Activated naive CD4-positive, alpha-beta T cell treated with anti-CD3 and anti-CD28 coated beads, Interleukin-2, amount 50 U/mL, for 72 hours (primary cell): ENCODE measurements at places on chromosomes 6 and 20. TPM values are rescaled to one million over a fixed set of nuclear protein-coding genes. Genes with fewer than 3 reads are reported as not detected.

Gene CCN6
- not detected for total RNA-seq

Gene BPI
- total RNA-seq: not detected

Gene TBXT
- not detected for total RNA-seq

Gene SYNJ2
- total RNA-seq: 51.7 TPM

Gene PI3
- not detected for total RNA-seq

Gene ADGRG6
- total RNA-seq: 2.7 TPM

Gene DLL1
- 1.1 TPM for total RNA-seq

DNA sequence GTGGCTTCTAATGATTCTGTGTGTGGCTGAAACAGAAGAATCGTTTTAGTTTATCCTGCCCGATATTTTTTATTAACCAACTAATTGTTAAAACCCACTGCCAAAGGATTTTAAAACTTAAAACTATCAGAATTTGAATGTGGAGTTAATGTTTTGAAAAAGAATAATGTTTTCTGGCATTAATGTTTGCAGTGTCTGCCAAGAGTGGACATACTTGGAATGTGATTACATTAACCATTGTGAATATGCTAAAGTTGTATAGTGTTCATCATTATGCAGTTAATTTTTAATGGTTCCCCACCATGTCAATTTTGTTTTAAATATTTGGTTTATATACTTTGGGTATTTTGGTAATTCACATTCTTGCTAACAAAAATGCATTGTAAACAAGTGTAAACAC, 24.4 kb downstream of the DCBLD1 start:
- no peak for DNase-seq

DNA sequence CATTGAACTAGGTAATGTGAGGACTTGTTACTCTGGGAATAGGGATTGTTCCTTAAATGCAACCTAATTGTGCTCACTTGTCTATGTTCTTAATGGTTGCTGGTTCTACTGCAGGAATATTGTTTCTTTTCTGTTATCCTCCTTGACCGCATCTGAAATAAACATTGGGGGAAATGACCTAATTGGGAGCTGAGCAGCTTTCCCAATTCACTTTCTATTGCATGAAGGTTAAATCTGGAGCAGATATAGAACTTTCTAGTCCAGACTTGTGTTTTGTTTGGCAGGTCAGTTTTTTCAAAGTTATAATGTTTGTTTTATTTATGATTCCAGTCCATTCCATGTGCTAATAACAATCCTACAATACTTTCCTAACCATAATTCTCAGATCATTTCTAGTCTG, 981.0 kb upstream of the CITED2 start:
- no peak for DNase-seq

GRCh38 chr6:4180652-4181255, 45.4 kb upstream of the ECI2 start:
- DNase-seq: no peak

DNA sequence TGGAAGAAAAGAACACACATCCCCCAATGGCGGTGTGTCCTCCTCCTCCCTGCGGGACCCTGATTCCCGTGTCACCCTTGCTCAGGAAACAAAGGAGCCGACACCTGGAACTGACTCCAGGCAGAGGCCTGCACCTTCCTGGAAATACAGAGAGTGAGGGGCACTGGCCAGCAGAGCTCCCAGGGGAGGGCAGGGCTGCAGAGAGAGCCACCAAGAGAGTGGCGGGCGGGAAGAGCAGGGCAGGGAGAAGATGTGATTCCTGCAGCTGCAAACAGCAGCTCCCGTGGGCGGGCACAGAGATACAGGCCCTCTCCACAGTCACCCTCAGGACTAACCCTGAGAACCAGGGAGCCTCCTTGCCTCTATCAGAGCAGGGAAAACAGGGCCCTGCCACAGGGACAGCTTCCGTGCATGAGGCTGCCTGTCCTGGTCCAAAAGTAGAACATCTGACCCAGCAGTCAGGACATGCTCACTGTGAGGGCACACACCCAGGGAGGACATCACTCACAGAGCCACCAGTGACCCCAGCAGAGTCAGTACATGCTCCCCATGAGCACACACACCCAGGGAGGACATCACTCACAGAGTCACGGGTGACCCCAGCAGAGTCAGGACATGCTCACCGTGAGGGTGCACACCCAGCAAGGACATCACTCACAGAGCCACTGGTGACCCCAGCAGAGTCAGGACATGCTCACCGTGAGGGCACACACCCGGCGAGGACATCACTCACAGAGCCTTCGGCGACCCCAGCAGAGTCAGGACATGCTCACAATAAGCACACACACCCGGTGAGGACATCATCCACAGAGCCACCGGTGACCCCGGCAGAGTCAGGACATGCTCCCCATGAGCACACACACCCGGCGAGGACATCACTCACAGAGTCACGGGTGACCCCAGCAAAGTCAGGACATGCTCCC, 193.1 kb downstream of the DLL1 start:
- DNase-seq: peak; percentile 39

DNA sequence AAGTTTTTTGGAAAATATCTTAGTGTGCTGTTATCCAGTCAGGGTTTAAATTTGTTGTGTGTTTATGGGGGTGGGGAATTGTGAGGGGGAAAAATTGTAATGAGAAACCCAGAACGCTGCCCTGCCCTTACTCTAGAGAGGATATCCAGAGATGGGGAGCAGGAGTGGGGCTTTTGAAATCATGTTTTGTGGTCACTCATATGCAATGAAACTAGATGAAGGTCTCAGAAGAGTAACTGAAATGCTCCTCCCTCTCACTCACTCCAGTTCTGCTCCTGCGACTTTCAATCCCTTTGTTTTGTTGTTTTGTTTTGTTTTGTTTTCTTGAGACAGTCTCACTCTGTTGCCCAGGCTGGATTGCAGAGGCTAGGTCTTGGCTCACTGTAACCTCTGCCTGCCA, 100.0 kb downstream of the CRYBG1 start:
- DNase-seq: no peak

DNA sequence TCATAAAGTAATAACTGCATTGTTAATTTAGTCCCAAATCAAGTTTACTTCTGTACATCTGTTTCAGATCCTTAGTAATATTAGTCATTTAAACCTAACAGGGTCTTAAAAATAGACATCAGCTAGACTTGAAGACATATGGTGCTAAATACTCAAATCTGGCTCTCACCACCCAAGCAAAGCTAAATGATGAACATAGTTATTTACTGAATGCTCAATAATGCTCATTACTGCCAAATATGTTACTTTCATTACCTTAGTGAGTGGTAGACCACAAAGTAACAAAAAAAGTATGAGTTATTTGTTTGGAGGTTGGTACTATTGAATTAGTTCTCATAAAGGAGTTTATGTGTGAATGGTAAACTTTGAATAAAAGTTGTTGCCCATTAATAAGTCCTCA, 502.1 kb downstream of the PKHD1 start:
- DNase-seq: no peak

- no peak for DNase-seq
Measured at GRCh38 chr6:114690625-114691024, 347.8 kb upstream of the HS3ST5 start.

- no peak for DNase-seq
Measured at GRCh38 chr20:53828682-53829254, 235.1 kb upstream of the ZNF217 start.

GRCh38 chr6:83921315-83921714, 61.8 kb downstream of the CYB5R4 start:
- no peak for DNase-seq

- DNase-seq: no peak
Measured at GRCh38 chr6:26215585-26216358, 128.5 kb downstream of the HFE start.

DNA sequence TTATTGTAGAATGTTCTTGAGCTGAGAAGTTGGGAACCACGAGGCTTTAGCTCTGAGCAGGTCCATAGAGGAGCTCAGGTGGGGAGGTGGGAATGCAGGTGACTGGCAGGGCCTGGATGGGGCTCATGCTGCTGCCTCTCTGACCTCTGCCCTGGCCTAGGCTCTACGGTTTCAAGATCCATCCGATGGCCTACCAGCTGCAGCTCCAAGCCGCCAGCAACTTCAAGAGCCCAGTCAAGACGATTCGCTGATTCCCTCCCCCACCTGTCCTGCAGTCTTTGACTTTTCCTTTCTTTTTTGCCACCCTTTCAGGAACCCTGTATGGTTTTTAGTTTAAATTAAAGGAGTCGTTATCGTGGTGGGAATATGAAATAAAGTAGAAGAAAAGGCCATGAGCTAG, at the start of gene LY6G5B:
Gene LY6G5B, plus strand, starts transcription at position 301 of the 400 bp plus-strand sequence. CDS start 975 bp downstream, outside the sequence.
- DNase-seq: no peak

DNA sequence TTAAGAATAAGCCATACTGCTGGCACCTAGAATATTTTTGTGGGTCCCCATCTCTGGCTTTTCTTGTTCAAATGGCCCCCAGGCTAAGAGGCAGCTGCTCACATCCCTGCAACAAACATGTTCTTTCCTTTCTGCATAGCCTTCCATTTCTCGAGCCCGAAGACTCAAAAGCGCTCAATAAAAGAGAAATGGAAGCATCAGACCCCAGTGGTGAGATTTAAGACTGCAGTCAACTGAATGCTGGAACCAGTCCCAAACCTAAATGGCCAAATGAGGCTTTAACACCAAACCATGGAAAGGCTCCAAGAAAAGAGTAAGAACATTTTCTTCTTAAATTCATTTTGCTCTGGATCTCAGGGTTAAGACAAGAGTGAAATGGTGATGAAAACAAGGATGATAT, 122.1 kb upstream of the TRAF3IP2 start:
- no peak for DNase-seq

DNA sequence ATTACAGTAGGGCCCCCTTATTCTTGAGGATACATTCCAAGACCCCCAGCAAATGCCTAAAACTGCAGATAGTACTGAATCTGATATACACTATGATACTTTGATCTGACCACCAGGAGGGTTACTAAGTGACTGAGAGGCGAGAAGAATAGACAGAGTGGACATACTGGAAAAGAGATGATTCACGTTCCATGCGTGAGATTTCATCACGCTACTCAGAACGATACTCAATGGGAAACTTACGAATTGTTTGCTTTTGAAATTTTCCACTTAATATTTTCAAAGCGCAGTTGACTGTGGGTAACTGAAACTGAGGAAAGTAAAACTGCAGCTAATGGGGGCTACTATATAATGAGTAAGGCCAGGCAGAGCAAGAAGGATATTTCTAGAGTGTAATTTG, 60.8 kb downstream of the STX11 start:
- DNase-seq: no peak

- DNase-seq: no peak
Measured at GRCh38 chr6:117384659-117385058, 41.1 kb downstream of the ROS1 start.

DNA sequence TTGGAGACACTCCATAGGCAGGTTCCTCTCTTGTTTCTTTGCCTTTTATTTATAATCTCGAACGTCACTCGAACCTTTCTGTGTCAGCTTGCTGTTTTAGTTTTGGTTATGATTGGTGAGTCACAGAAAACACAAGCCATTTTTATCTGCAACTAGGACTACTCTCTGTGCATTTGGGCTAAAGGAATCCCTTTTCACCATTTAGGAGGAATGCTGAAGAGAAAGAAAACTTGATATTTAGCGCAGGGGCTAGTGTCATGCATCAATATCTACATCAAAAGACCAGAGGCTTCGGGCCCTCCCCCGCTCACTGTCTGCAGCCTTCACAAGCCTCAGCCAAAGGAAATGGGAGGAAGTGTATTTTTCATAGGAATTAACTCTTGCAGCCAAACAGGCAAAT, 507.8 kb upstream of the CITED2 start:
- no peak for DNase-seq

GRCh38 chr20:24915892-24916291, 33.2 kb upstream of the CST7 start:
- no peak for DNase-seq

- no peak for DNase-seq
Measured at GRCh38 chr20:37390891-37391525, 45.1 kb downstream of the SRC start.

GRCh38 chr6:13985663-13986325, 61.0 kb downstream of the RNF182 start:
- DNase-seq: no peak

- DNase-seq: no peak
Measured at GRCh38 chr6:113626475-113626874, 230.7 kb upstream of the MARCKS start.

DNA sequence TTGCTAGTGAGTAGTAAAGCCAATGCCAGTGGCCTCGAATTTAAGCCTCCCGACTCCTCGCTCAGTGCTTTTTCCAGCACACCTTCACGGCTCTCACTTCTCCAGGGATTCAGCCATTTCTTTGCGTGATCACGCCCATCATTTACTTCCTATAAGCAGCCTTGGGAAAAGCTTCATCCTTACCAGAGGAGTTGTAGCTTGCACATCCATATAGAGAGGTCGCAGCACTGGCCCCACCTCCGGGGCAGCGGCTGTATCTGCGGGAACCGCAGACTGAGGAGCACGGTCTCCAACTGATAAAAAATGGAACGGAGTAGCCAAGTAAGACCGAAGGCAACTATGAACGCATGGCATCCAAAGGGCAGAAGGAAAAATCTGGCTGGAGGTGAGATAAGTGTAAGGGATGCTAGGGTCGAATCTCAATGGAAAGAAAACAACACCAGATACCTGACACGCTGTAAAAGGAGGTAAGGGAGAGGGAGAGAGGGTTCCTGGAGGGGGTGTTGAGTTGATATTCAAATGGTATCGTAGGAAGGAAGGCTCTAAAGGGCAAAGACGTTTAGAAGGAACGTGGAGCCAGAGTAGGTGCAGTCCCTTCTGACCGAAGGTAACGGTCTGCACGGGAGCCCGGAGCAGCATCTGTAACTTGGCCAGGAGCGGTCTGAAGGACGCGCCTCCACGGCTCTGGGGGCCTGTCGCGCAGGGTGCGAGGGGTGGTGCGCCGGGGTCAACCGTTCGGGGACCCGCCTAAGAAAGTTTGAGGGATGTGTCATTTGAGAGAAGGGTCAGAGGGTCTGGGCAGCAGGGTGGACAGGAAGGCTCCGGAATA, 640 bp downstream of the NFS1 start:
- no peak for DNase-seq

DNA sequence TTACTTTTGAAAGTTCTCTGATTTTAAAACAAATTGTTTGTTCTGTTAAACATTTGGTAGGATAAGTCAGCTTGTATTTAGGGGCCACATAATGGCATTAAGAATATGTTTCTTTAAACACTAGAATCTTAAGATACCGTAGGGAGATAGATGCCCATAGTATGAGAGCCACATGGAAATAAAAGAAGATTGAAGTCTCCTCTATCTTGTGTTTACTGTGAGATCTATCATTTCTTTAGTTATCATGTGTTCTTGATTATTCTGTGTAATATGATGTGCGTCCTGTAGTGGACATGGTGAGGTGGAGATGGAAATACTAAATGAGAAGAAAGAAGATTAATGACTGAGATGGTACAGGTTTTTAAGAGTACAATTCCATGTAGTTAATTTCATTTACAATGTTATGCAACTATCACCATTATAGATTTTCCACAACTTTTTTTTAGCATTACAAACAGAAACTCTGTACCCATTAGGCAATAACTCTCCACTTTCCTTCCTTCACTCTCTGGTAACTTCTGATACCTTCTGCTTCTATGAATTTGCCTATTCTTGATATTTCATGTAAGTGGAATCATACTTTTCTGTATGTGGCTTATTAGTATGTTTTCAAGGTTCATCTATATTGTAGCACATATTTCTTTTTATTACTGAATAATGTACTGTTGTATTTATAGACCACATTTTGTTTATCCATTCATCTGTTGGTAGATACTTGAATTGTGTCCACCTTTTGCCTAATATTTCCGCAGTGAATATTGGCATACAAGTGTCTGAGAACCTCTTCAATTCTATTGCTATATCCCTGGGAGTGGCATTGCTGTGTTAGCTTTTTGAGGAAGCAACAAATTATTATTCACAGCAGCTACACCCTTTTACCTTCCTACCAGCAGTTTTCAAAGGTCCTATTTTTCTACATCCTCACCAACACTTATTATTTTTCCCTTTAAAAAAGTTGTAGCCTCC, 11.5 kb downstream of the RNF146 start:
- no peak for DNase-seq

GRCh38 chr6:69631552-69632346, 165.1 kb downstream of the LMBRD1 start:
- DNase-seq: no peak
